Activated naive CD4-positive, alpha-beta T cell treated with anti-CD3 and anti-CD28 coated beads for 36 hours (primary cell): ENCODE measurements at places on chromosomes 6 and 20. TPM values are rescaled to one million over a fixed set of nuclear protein-coding genes. Genes with fewer than 3 reads are reported as not detected.

GRCh38 chr6:166477647-166478365 is 95.1 kb upstream of the MPC1 start:
- DNase-seq, result no peak

GRCh38 chr20:32387252-32387651 is 29.1 kb downstream of the ASXL1 start:
- peak; percentile 45 for DNase-seq

DNA sequence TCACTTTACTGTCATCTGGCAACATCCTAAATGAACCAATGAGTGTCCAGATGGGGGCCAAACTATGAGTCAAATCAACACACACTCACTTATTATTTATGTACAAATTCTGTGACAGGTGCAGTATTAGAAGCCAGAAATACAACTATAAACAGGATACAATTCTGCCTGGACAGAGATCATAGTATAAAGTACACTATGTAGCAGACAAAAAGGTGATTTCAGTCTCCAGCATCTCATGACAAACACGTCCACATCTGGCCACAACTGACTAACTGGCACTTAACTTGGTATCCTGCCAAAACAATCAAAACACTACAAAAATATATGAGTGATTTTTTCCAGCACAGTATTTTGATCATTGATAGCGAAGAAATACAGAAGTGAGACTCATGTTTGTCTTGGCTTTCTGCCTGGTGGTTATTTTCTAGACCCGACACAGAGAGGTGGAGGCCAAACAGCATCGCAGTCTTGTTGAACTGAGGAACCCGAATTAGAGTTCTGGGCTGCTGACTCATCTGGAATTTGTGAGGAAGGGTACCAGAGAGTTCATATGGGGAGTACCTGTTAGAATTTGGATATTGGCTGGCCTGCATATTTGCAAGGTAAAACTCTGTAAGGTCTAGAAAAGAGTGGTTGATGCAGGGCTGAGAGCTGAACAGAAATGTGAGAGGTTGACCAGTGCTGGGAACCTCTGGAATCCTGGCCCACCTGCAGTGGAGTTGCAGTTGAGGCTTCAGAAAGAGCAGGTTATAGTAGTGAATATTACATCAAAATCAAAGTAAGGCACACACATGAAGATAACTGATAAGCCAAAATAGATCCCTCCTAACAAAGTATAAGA is 475.2 kb downstream of the PTPRT start:
- no peak for DNase-seq

- no peak for DNase-seq
Observed at GRCh38 chr6:162069995-162070394, 657.6 kb downstream of the PRKN start.

DNA sequence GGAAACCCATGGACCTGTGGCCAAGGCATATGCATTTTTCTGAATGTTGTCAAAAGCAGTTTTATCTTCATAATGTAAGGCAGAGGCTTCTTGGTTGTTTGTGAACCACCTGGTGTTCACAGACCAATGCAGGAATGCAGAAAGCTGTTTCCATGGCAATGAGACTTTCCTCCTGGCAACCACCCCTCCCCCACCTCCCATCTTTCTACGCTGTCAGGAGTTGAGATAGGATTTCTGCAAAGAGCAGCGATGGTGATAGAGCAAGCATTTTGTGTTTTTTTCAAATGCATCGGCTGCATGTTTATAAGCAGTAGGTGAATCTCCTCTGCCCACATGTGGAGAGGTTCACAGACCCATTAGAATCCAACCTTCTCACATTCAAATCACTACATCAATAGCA is 114.1 kb upstream of the SMLR1 start:
- DNase-seq, result no peak

- DNase-seq, result no peak
Observed at GRCh38 chr20:44810391-44811149, at the start of gene RIMS4. TSS of gene RIMS4 (minus strand) at chr20:44810546. CDS start at chr20:44810271, 275 bp downstream.

Gene GHRH
- total RNA-seq, result not detected

Gene BPIFB1
- not detected for total RNA-seq

Gene GABRR1
- not detected for total RNA-seq

Gene NHSL1
- 1.1 TPM for total RNA-seq

Gene EMILIN3
- not detected for total RNA-seq

Gene TGM2
- total RNA-seq, result not detected

Gene ATAT1
- total RNA-seq, result 7.5 TPM
